ENCODE measurements at places on chromosomes 12 and 14.

GRCh38 chr14:66432334-66432733, 53.8 kb upstream of the CCDC196 start:
- no peak for DNase-seq

GRCh38 chr12:31740628-31741027, 11.8 kb upstream of the AMN1 start:
- no peak for DNase-seq

DNA sequence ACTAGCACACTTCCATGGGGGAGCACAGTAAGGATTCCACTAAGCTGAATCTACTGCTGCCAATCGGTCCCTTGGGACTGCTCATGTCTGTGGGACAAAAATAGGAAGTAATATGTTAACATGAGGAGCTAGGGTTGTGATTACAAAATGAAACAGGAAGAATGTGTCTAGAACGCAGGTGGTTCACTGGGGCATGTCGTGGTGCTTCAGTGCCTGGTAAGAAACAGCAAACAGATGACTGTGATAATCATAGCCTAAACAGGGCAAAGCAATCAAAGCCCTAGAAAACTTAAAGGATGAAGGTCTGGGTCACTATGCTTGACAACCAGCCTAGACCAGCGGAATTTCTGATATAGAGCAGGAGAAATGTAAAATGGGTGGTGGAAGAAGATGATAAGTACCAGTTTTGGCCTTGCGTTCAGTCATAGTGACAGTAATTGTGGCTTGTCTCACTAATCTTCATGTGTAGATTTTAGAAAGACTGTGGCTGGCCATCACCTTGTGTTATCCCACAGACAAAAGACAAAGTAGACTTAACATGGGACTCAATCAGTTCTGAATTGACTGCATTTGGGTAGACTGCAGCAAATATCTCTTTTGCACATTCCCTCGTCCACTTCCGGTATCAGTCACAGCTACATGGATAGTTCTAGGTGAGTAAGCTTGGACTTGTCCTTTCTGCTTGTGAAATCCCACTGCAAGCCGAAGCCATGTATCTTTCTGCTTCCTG, 51.4 kb downstream of the WASHC3 start:
- DNase-seq: peak; percentile 29

DNA sequence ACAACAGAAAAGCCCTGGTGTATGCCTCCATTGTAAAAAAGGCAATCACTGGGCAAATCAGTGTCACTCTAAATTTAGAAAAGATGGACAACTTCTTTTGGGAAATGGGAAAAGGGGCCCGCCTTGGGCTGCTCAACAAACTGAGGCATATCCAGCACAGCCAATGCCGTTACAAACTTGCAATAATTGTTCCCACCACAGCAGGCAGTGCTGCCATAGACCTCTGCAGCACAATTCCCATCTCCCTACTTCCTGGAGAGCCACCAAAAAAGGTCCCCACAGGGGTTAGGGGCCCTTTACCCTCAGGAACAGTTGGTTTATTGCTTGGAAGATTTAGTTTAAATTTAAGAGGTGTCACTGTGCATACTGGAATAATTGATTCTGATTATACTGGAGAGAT, 16.4 kb upstream of the OR8S1 start:
- no peak for DNase-seq

DNA sequence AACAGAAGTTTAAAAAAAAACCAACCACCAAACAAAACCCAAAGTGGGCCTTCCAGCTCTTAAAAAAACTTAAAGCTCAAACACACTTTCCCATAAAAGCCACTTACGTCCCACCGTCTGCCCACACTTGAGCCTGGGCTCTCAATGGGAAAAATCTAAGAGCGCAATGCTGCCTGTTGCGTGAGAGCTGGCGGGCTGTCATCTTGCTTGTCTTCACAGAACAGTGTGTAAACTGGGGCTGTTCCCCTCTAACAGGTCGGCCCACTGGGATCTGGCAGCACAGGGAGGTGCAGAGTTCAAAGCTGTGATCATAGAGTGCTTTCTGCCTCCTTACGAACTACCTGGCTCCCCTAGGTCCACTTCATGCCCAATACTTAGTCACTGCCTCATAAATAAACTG, 80.0 kb downstream of the DICER1 start:
- no peak for DNase-seq

DNA sequence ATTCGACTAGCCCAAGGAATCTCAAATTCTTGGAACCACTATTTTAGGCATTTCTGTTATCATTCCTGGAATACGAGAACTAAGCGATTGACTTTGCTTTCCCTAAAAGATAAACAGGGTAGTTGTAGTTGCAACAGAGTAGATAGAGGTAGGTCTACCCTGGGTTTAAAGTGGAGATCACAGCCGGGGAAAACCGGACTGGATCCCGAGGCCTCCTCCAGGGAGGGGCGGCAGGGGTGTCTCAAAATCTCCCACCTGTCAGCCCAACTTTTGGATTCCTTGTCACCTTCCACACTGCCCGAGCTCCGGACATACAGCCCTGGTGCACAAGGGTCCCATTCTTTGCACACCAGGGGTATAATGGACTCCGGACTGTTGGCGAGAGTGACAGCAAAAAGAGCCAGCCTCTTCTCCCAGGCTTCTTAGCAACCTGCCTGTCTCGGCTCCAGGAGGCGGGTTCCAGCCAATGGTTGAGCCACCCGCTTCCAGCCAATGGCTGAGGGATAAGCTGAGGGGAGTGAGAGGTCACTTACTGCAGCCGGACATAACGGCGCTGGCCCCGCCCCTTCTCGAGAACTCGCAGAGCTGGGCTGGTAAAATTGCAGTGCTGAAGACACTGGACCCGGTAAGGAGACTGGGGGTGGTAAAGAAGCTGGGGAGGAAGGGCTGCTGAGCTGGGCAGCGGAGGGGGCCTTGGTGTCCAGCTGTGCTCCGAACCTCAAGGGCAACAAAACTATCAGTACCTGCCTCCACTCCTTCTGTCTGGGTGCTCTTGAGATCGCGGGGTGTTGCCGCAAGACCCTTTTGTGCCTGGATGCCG, at the start of gene SUOX:
Gene SUOX, plus strand, starts transcription at position 562 of the 820 bp plus-strand sequence. CDS start 4,946 bp downstream, outside the sequence.
- peak; percentile 99 for DNase-seq

DNA sequence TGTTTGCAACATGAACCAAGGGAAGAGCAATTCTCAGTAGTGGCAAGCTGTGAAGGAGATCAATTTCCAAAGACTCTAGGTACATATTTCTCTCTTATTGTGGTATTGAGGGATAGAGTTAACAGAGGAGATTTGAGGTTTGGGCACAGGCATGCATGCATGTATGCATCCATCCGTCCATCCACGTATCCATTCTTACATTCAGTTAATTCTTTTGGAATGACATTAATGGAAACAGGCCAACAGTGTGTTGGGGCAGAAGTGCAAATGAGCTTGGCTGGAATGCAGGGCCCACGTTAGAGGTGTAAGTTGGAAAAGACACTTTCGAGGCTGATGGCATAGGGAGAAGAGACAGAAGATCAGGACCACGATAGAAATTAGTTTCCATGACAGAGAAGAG, 216.9 kb upstream of the PELI2 start:
- no peak for DNase-seq

- DNase-seq: no peak
These were observed 458.7 kb downstream of the TMTC2 start for GRCh38 chr12:83145325-83145840.

DNA sequence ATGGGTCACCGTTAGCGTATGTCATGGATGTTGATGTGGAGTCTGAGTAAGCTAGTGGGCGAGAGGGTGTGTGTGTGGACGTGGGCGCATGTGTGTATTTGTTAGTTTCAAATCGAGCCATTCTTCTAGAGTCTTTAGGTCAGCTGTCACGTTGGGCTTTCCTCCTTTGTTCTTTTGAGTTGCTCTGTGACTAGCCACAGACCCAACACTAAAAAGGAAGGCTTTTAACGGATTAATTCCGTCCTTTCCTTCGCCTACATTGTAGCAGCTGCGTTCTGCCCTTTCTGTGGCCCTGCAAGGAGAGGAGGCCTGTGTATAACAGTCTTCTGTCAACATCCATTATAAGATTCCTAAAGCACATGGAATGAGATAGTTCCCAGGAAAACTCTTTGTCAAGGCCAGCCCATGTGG, 117.2 kb upstream of the DNM1L start:
- DNase-seq: no peak

GRCh38 chr12:89421092-89421835, 69.0 kb upstream of the DUSP6 start:
- DNase-seq: no peak

GRCh38 chr12:48927261-48927660, 2.0 kb upstream of the FKBP11 start:
- DNase-seq: no peak

- no peak for DNase-seq
These were observed 22.2 kb upstream of the GPRC5D start for GRCh38 chr12:12974211-12974610.

DNA sequence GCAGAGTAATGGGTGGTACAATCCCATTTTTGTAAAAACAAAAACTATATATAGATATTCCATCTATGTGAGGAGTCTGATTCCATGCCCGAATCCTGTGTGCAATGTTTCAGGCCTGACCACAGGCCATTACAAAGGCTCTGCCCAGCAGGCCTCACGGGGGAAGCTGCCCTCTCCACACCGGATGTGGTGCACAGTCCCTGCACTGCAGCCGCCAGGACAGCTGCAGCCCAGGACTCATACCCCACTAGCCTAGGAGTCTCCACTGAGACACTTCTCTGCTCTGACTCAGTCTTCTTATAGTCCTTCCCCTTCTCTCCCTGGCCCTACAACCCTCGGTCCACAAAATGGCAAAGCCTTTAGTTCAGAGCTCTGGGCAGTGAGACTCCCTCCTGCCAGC, 190.4 kb downstream of the PPM1H start:
- no peak for DNase-seq

GRCh38 chr14:68458840-68459469, 333.9 kb downstream of the ZFP36L1 start:
- DNase-seq: peak; percentile 32

DNA sequence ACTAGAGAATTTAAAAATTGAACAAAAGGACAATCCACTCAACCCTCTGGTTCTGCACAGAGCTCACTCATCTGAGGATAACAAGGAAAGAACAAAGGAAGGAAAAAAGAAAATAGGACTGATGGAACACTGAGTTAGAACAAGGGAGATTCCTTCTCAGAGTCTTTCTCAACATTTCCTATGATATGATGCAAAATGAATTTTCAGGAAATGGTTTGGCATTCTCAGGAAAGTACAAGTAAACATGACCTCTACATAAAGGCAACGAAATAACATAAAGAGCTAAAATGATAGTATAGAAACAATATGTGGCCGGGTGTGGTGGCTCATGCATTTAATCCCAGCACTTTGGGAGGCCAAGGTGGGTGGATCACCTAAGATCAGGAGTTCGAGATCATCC, 135.8 kb downstream of the ITPR2 start:
- DNase-seq: no peak
